ENCODE measurements at places on chromosomes 13 and 19. TPM values are rescaled to one million over a fixed set of nuclear protein-coding genes. Genes with fewer than 3 reads are reported as not detected.
A peak's percentile ranks its signal among the peaks of the same experiment; 100 is the strongest.

- H3K27me3 ChIP-seq, result no peaks in the 10 kb centered on the region
- no peak for DNase-seq
- no peaks in the 10 kb centered on the region for H3K36me3 ChIP-seq
- H3K4me1 ChIP-seq, result no peaks in the 10 kb centered on the region
These were observed 25.9 kb downstream of the SPRY2 start for GRCh38 chr13:80314711-80315653.

DNA sequence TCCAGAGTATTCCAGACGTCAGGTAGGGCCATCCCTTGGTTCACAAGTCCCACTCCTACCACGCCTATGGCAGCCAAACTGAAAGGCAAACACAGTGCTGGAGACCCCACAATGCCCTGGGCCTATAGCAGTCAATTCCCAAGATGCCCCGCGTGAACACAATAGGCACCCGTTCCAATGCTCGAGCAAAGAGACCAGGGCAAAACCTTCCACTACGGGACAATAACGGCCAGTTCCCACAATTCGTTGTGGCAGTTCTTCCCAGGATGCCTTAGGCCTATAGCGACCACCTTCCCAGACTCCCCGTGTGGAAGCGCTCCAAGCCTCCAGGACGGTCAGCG, 538 bp downstream of the ZNF428 start:
- H3K4me1 ChIP-seq, result peaks cover 16% of the 10 kb centered on the region
- no peaks in the 10 kb centered on the region for H3K27me3 ChIP-seq
- H3K4me3 ChIP-seq, result peak overlapping the region; percentile 72
- no peak for DNase-seq
- H3K27ac ChIP-seq, result peak overlapping the region; percentile 80

- H3K27me3 ChIP-seq, result no peaks in the 10 kb centered on the region
- no peak for DNase-seq
These were observed 39.5 kb downstream of the MPHOSPH8 start for GRCh38 chr13:19672990-19673389.

- DNase-seq, result no peak
- H3K4me1 ChIP-seq, result no peaks in the 10 kb centered on the region
- no peaks in the 10 kb centered on the region for H3K36me3 ChIP-seq
- H3K4me3 ChIP-seq, result peak within 1 kb of the TSS; percentile 42
- H3K27me3 ChIP-seq, result no peaks in the 10 kb centered on the region
These were observed at the start of gene EBI3 for GRCh38 chr19:4229179-4229931. EBI3 (plus strand) TSS chr19:4229523; CDS start chr19:4229551, 28 bp downstream.

- DNase-seq, result no peak
- no peaks in the 10 kb centered on the region for H3K27me3 ChIP-seq
- H3K4me3 ChIP-seq, result no peak overlapping the region
- H3K4me1 ChIP-seq, result no peaks in the 10 kb centered on the region
- H3K27ac ChIP-seq, result no peak overlapping the region
These were observed 15.7 kb downstream of the PRAM1 start for GRCh38 chr19:8486661-8487136.

RNF113B gene
- total RNA-seq, result not detected

MAST3 gene
- total RNA-seq, result 27.8 TPM

IRS2 gene
- 47.8 TPM for total RNA-seq

Data from thoracic aorta (tissue), 2 donors.